ENCODE measurements at places on chromosomes 5 and 9.

- DNase-seq: no peak
These were observed 39.7 kb upstream of the SHC3 start for GRCh38 chr9:89218040-89218928.

- DNase-seq: no peak
These were observed 46.4 kb upstream of the APC start for GRCh38 chr5:112691339-112691680.

DNA sequence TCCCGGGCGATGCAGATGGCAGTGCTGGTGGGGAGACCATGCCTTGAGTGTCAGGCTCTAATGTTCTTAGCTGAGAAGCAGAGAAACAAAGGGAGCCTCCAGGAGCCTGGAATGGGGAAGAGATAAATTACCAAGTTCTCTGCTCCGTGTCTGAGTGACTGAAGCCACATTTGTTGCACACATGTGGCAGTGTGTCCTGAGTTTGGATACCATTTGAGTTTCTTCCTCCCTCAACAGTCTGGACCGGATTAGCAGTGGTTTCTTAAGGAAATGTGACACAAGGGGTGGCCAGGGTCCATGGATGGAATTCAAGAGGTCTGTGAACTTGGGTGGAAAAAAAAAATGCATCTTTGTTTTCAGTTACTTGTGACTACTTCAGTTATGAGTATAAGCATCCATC, 50.7 kb upstream of the GARNL3 start:
- DNase-seq: no peak

DNA sequence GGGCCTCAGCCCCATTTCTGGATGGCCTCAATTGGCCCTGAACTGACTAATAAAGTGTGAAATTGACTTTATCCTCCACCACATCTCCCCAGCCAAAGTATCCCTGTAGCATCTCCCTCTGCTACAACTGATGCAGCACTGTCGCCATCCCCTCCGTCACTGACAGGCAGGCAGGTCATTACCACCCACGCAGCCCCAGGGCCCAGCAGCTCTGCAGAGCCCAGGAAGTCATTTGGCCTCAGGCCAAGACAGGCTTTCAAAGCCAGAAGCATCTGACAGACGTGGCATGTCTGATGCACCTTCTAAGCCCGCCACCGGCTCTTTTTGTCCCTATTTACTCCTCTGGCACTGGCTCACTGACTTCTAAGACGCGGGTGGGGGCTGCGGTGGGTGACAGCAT, 65.3 kb downstream of the ARHGEF37 start:
- DNase-seq: no peak

- no peak for DNase-seq
These were observed 10.4 kb upstream of the ANP32B start for GRCh38 chr9:97972753-97973152.

DNA sequence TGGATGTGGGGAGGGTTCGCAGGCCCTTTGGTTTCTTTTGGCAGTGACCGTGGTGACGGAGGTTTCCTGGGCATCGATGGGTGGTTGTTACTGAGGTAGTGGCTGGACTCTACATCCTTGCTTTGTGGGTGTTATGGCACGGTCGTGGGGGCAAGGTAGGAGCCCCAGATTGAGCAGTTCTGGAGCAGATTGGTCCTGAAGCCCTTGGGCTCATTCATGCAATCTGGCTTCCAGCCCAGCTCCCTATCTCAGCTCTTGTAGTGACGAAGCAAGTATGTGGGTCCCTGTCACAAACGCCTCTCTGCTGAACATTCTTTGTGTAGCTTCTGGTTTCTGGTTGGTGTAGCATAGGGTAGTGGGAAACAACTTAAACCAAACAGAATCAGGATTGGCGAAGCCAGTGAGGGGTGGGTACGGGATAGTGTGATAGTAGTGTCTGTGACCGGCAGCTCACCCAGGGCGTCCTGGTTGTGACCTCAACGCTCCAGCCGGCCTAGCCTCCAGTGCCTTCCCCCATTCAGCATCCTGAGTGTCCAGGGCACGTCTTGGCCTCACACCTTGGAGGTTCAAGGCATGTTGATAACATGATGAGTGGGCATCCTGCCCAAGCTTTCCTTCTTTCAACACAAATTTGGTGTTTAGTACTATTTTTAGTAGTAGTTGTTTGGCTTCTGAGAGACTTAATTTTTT, 2.9 kb downstream of the NDUFS6 start:
- DNase-seq: no peak

- DNase-seq: no peak
These were observed 1746.4 kb downstream of the EFNA5 start for GRCh38 chr5:105924366-105924765.

- no peak for DNase-seq
These were observed 38.9 kb upstream of the CEP72 start for GRCh38 chr5:573206-573605.

DNA sequence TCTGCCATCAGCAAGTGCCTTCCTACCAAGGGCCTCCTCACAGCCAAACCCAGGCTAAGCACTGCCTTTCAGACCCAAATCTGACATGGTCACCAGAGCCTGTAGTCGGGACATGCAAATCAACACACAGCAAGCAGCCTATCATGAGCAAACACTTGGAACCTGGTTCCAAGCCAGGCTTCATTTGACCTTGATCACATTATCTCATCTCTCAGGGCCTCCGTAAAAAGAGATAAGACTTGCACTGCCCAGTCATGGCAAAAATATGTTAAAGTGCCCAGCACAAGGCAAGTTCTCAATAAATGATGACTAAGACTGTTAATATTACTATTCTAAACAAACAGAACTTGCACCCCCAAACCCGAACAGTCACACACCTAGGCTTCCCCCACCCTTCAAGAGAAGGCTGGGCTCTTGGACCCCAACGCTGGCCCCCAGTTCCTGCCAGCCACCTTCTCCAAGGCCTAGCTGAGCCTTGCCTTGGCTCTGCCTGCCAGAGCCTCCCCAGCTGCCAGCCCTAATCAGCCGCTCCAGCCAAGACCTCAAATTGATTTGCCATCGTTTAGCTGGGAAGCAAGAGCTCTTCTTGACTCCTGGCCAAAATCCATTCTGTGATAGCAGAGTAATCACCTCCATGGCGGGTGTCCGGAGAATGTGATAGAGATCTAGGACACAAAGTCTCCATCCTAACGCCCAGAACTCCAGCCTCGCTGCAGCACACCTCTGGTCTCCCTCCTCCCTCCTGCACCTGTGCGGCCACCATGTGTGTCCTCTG, 18.7 kb downstream of the CPLX2 start:
- DNase-seq: no peak

DNA sequence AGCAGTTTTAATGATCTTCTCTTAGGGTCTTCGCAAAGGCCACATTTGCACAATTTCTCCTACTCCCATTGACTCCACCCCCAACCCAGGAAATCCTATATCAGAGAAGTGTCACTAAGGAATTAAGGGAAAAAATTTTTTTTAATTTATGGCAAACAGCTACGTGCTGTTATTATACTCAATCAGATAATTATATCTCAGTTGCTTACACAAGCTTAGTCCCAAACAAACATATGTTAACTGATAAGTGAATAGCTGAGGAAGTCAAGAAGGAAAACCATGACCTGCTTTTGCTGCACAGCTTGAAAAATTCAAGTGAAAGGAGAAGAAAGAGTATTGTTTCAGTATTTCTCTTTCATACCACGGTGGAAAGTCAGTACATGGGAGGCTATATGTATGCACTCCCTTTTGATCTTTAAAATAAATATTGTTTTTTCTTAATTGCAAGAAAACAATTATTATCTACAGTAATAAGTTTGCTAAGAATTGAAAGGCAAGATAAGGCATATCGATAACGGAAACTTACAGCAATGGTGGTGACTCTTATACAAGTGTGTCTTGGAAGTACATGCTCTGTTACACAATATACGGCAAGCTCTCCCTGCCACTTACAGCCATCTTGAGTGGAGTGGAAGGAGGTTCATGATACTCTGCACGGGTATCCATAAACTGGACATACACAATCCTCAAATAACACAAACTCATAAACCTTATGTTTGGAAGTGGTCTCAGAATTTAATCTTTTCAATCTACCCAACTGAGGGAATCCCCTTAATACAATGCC, 167.9 kb upstream of the FREM1 start:
- DNase-seq: no peak

DNA sequence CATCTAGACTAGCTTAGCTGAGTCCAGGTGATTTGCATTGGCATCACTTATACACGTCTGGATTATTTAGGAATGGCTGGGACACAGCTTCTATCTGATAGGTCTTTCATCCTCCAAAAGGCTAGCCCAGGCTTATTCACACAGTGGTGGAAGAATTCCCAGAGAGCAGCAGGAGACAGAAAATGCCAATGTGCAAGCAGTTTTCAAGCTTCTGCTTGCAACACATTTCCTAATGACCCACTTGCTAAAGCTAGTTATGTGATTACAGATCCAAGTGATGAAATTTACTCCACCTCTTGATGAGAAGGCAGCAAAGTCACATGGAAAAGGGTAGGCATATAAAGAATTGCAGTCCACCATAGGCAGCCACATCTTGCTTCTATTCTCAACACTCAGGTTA, 44.2 kb upstream of the MAST4 start:
- DNase-seq: no peak

DNA sequence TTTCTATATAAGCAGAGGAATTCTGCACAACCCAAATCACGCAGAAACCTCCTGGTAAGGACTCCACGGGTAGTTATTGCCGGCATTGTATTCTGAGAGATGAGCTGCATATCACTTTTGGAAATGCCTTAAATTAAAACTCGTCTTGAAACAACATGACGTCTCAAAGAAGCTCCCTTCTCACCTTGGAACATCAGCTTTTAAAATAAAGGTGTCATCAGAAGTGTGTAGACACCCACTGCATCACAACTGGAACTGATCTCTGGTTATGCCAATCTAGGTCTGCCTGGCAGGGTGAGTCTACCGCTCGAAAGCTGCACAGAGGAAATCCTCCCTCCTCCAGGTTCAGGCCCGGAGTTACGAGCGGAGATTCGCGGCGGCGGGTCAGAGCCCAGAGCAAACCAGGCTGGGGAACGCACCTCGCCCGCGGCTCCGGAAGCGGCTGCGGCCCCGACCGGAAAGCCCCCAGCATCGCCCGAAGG, 974 bp upstream of the SLC12A2 start:
- DNase-seq: no peak

DNA sequence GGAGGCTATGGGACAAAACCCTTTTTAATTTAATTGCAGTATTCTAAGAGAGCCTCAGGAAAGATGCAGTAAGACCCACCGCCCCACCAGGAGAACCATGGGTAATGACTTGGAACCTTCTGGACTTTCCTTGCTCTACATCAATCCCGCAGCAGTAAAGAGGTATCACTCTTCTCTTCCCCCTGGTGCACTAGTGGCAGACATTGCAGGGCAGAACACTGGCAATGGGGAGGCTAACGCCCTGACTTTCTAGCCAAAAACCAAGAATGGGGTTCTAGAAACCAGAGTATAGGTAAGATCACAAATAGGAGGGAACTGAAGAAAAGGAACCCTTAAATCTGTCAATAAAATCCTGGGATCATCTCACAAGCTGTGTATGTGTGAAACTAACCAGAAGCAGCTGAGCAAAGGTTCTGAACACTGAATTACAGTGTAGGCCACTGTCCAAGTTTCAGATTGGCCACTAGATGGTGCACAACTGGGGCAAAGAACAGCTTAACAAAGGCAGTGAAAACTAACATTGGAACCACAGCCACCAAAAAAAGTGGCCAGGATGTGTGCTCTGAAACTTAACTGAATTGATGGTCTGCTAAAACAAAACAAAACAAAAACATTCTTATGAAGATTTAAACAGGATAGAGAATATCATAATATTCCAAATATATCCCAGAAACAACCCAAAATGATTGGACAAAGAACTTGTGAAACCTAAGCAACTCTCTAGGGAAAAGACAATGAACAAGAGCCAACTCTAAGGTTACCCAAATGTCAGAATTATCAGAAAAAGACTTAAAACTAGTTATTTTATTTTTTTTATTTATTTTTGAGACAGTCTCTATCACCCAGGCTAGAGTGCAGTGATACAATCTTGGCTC, 6.6 kb upstream of the FAM151B start:
- DNase-seq: no peak

DNA sequence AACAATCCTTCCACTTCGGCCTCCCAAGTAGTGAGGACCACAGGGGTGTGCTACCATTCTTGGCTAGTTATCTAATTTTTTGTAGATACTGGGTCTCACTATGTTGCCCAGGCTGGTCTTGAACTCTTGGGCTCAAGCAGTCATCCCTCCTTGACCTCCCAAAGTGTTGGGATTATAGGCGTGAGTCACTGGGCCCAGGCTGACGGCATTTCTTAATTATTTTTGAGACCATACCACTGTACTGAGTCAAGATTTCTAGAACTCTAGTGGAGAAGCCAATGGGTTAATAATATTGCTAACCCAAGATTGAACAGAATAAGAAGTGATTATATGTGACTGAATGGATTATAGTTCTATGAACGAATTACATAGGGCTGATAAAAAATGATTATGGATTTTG, 66.7 kb downstream of the TARS1 start:
- no peak for DNase-seq

GRCh38 chr5:140169410-140169809, 5.6 kb upstream of the CYSTM1 start:
- DNase-seq: no peak

GRCh38 chr5:143871672-143872071, 59.7 kb downstream of the HMHB1 start:
- DNase-seq: no peak

- DNase-seq: no peak
These were observed 70.8 kb downstream of the ACTL7B start for GRCh38 chr9:108784998-108785397.

- no peak for DNase-seq
These were observed 351.4 kb downstream of the SEMA5A start for GRCh38 chr5:9194509-9194908.

GRCh38 chr5:41921874-41922273, 3.2 kb upstream of the FBXO4 start:
- no peak for DNase-seq

- DNase-seq: no peak
These were observed 356.3 kb downstream of the BNC2 start for GRCh38 chr9:16514131-16514530.

GRCh38 chr9:3887786-3888496, 362.1 kb upstream of the RFX3 start:
- DNase-seq: no peak

DNA sequence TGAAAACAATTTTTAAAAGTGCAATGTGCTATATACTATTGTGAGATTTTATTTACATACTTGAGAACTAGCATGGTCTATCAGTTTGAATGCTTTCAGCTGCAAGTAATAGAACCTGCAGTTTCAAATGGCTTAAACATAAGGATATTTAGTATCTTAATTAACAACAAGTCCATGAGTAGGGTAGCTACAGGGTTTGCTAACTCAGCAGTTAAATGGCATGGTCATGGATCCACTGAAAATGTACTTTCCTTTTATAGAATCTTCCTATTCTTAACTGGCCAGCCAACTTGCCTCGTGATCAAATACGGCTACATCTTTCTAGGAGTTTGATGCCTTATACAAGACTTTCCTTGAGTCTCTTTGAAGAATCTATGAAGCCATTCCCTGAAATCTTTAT, 452.8 kb upstream of the SEMA6A start:
- DNase-seq: no peak

DNA sequence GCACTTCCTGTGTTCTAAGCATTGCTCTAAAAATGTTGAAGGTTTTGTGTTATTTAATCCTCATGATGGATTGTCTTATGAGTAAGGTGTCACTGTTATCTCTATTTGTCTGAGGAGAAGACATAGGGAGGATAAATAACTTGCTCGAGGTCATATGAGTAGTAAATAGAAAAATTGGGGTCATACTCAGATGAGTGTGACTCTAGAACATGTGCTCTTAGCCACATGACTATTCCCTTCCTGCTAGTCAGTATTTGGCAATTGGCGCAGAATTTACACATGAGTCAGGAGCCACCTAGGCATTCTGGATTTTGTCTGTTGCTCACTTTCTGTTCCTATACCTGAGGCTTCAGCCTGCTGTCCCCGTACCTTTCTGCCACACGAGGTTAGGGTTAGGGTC, 234.6 kb upstream of the CD180 start:
- DNase-seq: no peak

- no peak for DNase-seq
These were observed 21.2 kb upstream of the WDR41 start for GRCh38 chr5:77513321-77513720.

All from pancreas (tissue), 10 donors.